ENCODE measurements at places on chromosomes 1 and 21.

- DNase-seq = no peak
Observed at GRCh38 chr1:238312969-238313368, 422.2 kb upstream of the ZP4 start.

DNA sequence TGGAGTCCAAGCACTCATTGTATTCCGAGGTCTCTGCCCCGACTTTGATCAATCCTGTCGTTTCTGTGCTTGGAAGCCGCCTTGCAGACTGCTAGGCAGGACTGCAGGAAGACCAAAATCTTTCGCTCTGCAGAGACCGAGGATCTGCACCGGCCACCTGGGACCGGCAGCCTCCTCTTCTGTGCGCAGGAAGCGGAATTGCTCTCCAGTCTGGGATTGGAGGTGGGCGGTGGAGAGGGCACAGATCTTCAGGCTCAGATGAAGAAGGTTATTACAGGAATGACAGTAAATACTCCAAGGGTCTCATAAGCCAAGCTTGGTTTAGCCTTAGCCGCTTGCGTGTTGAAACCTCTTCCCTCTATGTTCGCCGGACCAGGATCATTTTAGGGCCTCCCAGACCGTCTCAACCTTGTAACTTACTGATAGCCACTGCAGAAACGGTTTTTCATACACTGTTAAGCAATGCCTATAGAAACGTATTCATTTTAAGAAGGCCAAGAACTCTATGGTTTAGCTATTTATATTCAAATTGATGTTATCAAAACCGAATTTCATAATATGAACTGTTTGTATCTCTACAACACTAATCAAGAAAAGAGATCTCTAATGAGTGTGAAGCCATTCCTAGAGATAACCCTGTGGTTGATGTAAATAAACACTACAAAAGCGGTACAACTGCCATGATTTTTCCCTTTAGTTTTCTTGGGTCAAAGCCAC is 1.1 kb downstream of the MIA3 start:
- peak; percentile 11 for DNase-seq

DNA sequence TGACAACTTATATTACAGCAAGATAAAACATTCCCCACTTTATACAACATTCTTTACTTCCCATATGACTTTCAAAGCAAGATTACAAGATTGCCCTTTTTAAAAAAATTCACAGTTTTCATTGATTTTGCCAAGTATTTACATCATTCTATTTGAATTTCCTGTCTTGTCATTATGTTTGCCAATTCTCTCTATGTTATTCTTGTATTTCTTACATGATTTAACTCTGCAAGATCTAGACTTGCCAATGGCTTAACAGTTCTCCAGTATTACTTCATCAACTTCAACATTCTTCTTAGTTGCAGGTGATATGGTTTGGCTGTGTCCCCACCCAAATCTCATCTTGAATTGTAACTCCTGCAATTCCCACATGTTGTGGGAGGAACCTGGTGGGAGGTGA is 31.6 kb downstream of the FMO4 start:
- no peak for DNase-seq

- DNase-seq = no peak
Observed at GRCh38 chr1:8497210-8497819, 179.4 kb downstream of the SLC45A1 start.

- DNase-seq = no peak
Observed at GRCh38 chr1:186420923-186421322, 40.0 kb downstream of the PDC start.

GRCh38 chr21:42081138-42081537 is 10.0 kb downstream of the UMODL1 start:
- DNase-seq = no peak

DNA sequence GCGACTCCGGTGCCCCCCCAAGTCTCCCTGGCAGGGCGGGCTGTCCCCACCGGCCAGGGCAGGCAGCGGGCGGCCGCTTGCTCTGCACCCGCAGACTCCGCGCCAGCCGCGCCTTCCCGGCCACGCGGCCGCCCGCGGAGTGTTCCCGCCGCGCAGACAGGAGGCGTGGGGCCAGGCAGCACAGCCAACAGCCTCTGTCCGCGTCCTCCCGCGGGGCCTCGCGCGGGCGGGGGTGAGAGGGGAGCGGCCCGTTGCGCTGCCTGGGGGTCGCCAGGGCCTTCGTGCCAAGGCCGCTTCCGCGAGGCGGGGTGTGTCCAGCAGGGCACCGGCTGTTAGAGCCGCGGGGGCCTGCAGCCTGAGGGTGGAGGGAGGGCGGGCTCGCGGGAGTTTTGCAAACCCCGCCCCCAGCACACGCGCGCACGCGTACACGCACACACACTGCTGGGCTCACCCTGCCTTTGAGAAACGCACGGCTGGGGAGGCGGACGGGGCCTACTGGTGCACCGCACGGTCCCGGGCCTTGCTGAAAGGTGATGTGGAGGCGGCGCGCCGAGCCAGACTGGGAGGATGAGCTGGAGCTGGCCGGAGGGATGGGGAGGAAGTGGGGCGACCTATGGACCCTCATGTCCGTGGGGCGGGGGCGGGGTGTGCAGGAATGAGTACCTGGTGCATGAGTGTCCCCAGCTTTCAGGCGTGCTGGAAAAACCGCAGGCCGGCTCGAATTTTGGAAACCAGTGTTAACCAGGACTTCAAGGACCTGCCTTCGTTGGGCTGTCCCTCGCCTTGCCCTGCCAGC is 41.5 kb downstream of the KIAA1614 start:
- peak; percentile 58 for DNase-seq

DNA sequence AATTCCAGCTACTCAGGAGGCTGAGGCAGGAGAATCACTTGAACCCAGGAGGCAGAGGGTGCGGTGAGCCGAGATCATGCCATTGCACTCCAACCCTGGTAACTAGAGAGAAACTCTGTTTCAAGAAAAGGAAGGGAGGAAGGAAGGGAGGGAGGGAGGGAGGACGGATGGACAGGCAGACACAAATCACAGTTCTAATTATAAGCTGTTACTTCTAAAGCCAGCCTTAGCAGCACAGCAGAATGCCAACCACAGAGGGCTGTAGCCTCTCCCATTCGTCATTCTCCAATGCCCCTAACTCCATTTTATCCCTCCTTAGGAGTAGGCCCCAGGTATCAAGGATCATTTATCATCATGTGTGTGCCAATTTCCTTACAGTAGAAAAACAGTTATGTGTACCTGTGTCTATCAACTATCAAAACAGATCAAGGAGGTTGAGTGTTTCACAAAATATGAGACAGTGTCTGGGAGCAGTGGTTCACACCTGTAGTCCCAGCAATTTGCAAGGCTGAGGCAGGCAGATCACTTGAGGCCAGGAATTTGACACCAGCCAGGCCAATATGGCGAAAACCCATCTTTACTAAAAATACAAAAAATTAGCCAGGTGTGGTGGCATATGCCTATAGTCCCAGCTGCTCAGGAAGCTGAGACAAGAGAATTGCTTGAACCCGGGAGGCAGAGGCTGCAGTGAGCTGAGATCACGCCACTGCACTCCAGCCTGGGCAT is 19.1 kb downstream of the USP48 start:
- DNase-seq = no peak

DNA sequence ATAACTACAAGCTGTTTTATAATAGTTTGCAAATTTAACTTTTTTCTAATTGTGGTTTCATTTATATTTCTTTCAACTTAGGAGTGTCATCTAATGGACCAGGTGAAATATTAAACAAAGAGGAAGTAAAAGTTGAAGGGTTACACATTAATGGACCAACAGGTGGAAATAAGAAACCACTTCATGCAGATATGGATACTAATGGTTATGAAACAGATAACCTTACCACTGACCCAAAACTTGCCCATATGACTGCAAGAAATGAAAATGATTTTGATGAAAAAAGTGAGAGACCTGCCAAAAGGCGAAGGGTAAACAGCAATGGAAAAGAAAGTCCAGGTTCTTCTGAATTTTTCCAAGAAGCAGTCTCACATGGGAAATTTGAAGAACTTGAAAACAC is 59.7 kb downstream of the MIER1 start:
- no peak for DNase-seq

- DNase-seq = no peak
Observed at GRCh38 chr1:14292520-14292919, 306.0 kb upstream of the KAZN start.

DNA sequence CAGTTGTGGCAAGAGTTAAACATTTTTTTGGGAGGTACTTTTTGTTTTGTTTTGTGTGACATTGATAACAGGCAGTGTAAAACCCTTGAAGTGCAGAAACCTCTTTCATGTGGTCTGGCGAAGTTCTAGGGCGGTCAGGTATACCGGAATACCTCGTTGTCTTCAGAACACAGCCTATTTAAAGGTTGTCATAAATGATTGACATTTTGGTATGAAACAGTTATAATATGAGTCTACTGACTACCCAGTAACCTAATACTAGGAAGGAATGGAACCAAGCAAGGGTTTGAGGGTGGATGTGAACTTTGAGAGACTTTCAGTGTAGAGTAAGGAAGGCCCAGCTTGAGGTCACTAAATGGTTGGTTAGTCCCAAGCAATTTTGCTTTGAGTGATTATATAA is 40.5 kb downstream of the PATJ start:
- no peak for DNase-seq

DNA sequence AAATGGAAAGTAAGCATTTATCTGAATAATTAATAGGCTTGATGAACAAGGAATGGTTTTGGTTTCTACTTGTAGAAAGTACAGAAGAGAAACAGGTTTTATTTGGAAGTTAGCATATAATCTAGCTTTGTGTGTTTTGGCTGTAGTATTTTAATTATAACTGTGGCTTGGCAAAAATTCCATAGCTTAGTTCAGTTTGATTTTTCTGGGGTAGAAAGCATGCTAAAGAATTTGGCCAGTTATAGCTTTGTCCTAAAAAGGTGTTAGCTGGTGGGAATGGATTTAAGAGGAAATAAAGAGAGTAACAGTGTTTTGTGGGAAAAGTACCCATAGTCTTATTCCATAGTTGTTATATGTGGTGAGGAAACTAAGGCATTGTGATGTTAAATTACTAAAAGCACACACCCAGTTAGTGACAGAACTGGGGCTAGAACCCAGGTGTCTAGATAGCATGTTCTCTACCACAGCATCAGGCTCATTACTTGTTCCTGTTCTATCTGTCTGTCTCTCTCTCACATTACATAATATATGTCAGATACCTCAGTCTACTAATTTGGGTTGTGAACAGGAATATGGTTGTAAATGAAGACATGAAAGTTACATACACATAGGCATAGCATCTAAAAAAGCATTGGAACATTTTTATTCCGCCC is 55.0 kb downstream of the MPZL1 start:
- DNase-seq = no peak

GRCh38 chr1:92927870-92928269 is 33.4 kb downstream of the DIPK1A start:
- DNase-seq = no peak

DNA sequence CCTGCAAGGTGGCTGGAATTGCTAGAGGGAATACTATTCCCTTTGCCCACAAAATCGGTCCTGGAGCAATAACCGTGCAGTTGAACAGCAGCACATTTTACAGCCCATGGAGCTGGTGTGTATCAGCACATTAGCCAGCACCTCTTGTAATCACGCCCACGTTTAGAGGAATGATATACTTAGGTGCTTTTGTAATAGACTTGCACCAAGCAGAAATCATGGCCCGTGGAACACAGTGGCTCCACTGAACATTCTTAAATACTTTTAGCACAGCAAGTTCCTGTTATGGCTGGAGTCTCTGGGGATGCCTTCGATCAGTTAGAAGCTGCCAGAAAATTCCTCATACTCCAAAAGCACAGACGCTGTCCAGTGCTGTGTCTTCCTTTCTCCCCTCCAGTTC is 218.1 kb upstream of the FAM78B start:
- no peak for DNase-seq

- no peak for DNase-seq
Observed at GRCh38 chr1:160706526-160707235, 4.9 kb downstream of the CD48 start.

- DNase-seq = no peak
Observed at GRCh38 chr1:171372418-171373084, 58.6 kb downstream of the FMO4 start.

GRCh38 chr21:15042531-15042930 is 22.3 kb downstream of the NRIP1 start:
- DNase-seq = no peak

DNA sequence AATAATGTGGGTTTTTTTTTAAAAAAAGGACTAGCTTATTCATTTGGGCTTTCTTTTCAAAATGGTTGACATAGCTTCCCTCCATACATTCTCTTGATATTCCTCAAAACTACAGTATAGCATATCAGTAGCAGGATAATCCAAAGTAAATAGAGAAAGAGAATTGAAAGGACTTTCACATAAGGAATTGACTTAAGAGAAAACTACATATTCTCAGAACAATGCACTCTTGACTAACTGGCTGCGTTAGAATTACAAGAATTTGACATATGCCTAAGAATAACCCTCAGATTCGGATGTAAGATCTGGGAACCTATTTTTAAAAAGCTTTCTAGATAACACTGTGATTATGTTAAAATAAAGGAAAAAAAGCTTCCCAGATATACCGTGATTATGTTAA is 3.1 kb downstream of the PRKAB2 start:
- no peak for DNase-seq

DNA sequence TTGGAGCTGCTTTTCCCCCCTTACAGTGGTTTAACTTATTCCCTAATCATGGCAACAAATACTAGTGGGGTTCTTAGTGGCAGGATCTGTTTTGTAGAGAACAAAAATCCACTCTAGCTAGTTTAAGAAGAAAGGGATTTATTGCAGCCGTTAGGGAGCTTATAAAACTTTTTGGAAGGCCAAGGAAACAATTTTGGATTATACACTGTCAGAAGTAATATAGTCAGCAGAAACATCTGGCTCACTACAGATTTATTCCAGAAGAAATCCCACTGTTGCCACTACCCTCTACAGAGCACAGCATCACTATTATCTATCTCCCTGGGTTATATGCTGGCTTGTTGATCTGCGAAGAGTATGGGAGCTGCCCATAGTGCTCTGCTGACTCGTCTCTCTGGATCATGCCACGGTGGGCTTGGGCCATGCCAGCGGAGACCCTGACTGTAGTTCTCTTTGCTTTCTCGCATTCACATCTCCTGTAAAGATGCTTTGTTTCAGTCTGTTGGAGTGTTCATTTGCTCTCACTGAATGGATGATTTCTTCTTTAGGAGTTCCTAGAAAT is 107.5 kb downstream of the ODF2L start:
- DNase-seq = no peak
